ENCODE measurements at places on chromosomes 12 and 14.

DNA sequence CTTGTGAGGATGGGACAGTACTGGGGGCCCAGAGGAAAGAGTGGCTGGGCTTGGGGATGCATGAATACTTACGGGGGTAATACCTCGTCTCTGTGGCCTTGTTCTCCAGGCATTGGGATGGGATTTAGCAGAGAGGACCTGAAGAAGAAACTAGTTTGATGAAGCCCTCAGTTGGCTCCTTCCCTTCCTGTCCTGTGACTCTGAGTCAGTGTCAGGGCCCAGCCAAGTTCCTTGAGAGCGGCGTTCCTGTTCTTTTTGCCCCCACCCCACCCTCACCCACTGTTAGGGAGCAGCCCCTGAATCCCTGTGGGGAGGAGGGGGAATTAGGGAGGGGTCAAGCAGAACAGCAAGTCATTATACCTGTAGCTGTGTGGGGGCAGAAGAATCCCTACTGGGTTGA, 5.2 kb upstream of the LRP1-AS start:
- DNase-seq: no peak

GRCh38 chr14:72947366-72948160, 21.3 kb downstream of the DCAF4 start:
- no peak for DNase-seq

DNA sequence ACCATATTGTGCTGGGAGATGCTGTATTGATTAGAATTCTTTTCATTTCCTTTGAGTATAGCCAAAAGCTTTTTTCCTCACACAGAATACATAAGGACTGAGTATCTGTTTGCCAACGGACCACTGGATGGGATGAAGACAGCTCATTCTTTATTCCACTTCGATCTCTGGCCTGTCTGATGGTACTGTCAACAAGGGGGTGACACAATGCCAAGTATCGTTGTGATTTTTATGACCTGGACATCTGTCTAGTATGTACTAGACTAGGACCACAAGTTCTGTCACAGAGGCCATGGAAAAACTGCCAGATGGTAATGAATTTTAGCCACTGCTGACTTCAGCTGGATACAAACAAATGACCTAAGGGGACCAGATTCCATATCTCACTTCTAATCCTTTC, 502.7 kb downstream of the SOX5 start:
- DNase-seq: no peak

DNA sequence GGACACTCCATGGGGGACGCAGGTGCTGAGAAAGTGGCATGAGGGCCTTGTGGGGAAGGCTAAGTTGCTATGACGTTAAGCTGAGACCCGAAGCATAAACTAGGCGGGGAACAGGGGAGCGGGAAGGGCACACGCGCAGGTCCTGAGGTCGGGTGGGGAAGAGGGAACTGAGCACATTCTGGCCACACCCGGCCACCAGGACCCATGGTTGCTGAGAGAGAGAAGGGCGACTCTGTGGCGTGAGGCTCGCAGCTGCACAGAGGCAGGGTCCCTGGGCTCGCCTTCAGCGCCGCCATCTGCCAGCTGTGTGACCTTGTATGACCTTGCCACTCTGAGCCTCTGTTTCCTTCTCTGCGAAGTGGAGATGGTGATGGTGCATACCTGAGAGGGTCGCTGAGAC, 182.5 kb downstream of the PHETA1 start:
- DNase-seq: no peak

DNA sequence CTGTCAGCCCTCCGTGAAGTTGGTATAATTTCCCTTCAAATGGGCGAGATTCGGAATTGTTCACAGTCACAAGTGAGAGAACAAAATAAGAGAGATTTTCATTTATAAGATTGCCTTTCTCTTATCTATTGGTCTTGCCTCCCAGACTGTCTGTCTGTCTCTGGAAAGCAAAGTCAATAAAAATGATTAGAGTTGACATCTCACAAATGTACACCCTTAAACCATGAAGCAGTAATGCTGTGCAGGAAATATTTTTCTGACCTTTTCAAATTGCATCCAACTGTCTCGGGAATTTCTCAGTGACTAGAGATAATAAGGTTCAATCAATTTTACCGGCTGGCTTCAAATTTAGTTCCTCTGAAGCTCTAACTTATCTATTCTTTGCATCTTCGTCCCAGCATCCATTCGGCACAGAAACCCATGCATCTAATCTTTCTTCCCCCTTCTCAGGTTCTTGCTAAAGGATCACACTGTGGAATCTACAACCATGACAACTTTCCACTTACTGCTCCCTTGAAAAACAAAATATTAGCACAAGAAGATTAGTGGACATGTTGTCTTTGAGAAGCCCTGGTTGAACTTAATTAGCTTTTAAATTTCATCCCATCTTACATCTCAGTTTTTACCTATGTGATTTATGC, 93.1 kb downstream of the RMST start:
- no peak for DNase-seq

- no peak for DNase-seq
Measured at GRCh38 chr12:132658149-132658894, 28.8 kb downstream of the POLE start.

DNA sequence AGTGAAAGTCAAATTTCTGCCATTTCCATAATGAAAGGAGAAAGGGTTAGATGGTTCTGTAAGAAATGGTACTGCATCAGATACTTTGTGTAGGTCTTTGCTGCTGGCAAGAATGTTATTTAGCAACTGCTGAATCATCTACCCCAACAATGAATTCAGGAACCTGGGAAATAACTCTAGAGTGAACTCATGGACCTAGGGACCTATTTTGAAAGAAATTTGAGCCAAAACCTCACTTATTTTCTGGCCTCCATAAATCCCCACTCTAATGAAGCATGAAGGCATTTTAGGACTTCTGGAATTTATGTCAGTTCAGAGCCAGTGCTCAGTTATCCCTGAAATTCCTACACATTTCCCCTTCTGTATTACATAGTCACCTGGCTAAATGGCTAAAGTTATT, 50.9 kb upstream of the CPNE8 start:
- DNase-seq: no peak

- DNase-seq: no peak
Measured at GRCh38 chr14:47270715-47271114, 404.7 kb downstream of the MDGA2 start.

GRCh38 chr12:56190695-56191155, 1.4 kb upstream of the SMARCC2 start:
- DNase-seq: no peak

GRCh38 chr12:94070520-94070919, 77.9 kb upstream of the PLXNC1 start:
- DNase-seq: no peak

DNA sequence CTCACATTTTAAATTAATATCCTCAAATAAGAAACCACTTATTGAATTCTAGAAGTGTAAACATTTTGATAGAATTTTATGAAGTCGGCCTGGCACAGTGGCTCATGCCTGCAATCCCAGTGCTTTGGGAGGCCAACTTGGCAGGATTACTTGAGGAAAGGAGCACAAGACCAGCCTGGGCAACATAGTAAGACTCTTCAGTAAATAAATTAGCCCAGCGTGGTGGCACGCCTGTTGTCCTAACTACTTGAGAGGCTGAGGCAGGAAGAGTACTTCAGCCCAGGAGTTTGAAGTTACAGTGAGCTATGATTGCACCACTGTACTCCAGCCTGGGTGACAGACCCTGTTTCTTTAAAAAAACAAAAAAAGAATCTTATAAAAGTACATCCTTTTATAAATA, 8.9 kb upstream of the ZNF410 start:
- no peak for DNase-seq

GRCh38 chr12:110165540-110166159, 41.5 kb downstream of the IFT81 start:
- no peak for DNase-seq

DNA sequence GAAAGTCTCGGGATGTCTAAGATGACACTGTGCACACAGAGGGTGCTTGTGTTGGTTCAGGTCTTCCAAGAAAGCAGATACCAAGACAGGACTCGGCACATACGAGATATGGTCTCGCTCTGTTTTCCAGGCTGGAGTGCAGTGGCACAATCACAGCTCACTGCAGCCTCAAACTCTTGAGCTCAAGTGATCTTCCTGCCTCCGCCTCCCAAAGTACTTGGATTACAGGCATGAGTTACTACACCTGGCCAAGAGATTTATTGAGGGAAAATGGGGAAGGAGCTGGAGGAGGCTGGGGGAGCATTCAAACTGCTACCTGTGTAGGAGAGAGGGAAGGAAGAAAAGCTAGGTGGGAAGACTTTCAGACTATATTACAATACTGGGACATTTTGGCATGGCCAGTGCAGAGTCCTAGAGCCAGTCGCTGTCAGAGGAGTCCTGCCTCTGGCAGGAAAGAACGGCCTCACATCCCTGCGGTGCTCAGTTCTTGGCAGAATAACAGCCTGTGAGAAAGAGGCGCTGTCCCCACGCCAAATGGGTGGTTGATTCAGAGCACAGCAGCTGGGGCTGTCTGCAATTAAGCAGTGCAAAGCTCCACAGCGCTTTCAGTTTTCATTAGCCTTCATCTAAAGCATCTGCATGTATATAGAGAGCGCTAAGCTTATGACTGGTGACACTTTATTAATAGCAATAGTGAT, 18.3 kb downstream of the SLC17A8 start:
- no peak for DNase-seq

DNA sequence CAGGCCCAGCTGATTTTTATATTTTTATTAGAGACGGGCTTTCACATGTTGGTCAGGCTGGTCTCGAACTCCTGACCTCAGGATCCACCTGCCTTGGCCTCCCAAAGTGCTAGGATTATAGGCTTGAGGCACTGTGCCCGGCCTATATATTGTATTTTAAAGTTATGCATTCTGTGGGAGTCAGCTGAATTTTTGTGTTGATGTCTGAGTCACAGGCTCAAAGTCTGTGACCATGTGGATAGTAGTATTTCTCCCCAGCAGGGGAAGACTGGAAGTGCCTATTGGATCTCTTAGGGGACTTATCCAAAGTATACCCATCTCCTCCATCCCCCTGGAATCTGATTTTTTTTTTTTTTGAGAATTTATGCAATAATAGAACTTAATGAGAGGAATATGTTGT, 43.8 kb upstream of the ATF1 start:
- DNase-seq: no peak

DNA sequence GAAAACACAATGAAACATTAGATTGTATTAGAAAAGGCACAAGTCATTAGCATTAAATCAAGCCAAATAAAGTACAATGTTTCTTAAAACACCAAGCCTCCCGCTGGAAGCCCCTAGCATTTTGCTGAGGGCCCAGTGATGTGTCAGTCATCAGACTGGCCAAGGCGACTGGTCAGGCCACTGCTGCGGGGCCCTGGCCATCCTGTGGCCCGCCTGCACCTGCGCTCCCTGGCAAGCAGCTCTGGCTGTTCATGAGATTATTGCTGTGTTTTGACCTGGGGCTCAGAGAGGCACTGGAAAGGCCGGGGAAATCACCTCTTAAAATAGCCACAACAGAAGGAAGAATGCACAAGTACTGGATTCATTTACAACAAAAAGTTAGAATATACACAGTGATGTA, 24.2 kb upstream of the AMN start:
- no peak for DNase-seq

- DNase-seq: no peak
Measured at GRCh38 chr12:132147423-132148367, 3.4 kb downstream of the NOC4L start.

DNA sequence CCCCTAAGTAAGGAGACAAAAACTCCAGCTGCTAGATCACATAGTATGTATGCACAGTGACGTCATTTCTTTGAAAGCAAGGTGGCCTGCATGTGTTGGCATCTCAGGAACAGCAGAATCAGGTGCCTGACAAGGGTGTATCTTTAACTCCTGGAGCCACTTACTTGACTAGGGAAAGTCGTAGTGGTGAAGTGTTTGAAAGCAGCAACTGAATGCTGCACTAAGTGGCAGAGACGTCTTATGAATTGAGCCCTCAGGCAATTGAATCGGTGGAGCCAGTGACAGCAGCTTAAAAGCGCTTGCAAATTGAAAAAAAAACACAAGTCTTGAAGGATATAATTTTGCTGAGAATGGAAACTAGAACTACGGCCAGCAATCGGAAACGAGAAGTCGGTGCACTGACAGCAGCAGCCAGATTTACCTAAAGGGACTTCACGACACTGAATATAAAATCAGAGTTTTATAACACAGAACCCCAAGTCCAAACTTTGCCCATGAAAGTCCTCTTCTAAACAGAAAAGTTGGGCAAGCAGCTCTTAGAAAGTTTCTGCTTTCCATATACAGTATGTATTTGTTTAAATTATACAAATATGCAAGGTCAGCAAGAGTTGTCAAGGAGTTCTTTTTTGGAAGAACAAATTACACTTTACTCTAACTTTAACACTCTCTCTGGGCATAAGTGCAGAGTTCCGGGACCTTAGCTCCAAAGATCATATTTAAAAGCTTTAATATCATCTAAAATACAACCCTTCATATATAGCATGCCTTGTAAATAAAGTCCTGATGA, 1.1 kb downstream of the IGF1 start:
- DNase-seq: no peak

DNA sequence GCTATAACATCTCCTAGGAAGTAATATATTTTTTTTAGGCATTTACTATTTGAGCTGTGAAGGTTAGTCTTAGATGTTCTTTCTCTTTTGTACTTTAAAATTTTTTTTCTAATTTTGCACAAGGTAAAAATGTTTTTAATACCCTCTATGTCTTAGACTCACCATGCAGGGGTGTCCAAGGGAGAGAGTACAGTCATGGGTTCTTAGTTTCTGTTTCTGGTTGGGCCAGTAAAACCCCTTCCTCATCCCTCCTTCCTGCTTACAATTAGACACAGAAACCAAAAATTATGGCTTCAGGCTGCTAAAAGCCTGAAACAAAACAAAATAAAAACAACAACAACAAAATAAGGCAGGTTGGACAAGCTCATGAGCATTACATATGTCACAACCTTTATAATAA, 193.0 kb downstream of the SYT1 start:
- no peak for DNase-seq

- no peak for DNase-seq
Measured at GRCh38 chr14:61510736-61511557, 184.4 kb upstream of the HIF1A start.

GRCh38 chr14:70441641-70442040, 10.3 kb upstream of the ADAM21 start:
- DNase-seq: no peak

DNA sequence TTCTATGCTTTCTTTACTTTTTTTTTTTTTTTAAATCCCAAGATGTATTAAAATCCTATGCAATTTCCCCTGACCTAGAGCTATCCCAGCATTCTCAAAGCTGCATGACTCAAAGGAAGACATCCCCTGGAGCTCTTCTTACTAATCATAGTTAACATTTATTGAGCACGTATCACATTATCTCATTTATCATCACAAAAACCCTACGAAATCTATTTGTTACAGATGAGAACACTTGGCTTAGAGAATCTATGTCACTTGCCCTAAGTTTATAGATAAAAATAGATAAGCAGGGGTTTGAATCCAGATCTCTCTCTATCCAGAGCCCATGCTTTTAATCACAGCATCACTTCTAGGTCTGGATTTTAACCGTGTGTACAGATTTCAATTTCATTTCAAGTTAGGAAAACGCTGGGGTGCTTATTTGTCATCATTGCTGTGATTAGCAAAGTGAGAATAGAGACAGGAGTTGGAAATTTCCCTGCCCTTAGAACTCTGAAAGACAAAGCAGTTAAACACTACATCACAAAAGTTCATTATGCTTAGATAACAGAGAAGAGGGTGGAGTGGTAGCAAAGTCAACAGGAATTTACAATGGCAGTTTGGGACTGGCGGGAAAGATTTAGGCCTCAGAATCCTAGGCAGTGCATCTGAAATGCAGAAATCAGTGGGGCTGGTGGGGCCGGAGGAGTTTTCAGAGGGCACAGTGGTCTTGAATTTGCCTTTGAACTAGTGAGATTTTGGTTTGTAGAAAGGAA, 177.7 kb upstream of the FRMD6 start:
- no peak for DNase-seq
